ENCODE measurements at places on chromosomes 6 and 20.

DNA sequence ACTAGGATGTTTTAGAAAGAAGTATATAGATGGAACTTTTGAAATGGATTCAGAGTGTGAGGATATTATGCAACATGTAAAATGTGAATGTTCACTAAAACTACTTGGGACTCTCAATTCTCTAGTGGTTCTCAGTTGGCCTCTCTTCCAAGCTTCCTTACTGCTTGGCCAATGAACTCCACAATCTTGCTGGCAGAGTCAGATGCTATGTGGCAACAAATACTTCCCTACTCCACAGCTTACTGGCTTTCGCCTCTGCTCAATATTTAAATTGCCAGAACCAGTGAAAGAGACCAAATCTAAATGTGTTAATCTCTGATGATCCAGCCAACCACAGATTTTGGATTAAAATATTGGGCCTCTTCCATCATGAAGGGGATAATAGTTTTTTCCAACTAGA lies 138.4 kb downstream of the HTR1B start:
- no peak for DNase-seq

DNA sequence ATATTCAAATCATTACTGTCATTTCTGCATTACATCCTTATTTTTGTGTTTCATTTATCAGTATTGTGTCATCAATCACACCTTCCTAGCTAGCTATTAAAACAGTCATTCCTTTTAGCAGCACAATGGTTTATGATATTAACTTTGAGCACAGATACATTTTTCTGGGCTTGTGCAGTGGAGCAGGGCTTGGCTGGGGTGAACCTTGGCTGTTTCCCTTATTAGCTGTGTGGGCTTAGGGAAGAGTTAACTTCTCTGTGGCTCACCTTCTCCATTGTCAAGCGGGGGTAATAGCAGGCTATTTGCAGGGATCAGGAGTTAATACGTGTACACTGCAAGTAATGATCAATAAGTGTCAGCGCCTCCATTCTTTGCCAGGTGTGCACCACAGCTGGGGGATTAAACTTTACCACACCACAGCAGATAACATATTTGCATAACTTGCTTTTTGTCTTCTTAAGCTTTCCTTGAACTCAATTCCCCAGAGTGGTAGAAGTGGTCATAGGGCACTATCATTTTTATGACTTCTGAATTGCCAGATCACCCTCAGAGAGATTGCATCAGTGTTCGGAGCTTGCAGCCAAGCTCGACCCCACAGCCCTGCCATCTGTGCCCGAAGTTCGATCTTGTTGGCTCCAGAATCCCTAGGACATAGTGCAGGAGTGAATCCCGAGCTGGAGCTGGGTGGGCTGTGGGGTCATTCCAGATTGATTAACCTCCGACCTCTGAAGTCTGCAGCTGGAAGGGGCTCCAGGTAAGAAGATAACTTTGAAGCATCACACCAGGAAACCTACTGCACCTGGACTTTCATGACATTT lies 1.5 kb upstream of the PYGB start:
- no peak for DNase-seq

DNA sequence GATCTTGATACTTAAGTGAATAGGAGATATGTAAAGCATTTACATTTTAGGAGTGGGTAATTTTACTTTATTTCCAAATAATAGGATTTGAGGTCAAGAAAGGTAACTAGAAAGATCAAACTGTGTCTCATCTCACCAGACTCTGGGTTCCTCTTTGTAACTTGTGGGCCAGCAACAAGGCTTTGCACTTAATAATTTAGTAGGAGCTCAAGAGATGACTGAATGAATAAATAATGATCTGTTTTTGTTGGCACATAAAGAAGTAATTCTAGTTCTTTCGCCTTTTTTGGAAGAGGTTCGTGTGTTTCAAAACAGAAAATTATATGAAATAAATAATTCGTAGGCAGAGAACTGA lies 67.4 kb upstream of the FABP7 start:
- DNase-seq: no peak

- DNase-seq: no peak
Observed at GRCh38 chr6:106257195-106257594, 68.4 kb downstream of the ATG5 start.

DNA sequence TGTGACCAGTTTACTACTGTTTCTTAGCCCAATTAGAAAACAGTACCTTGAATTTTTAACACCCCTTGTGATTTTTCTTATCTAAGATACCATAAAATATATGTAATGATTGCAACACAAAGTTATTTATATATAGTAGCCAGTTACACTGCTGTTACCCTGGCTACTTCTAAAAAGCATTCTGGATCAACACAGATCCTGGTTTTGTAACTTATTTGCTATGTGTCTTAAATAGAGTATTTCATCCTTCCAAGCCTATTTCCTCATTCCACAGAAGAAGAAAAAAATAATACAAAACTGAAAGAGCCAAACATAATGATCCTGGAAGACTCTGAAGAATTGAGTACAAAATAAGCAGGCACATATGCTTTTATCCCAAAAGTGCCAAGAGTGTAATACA lies 19.0 kb upstream of the GSTA4 start:
- DNase-seq: no peak

- DNase-seq: no peak
Observed at GRCh38 chr6:136499370-136499769, 50.9 kb downstream of the MAP7 start.

DNA sequence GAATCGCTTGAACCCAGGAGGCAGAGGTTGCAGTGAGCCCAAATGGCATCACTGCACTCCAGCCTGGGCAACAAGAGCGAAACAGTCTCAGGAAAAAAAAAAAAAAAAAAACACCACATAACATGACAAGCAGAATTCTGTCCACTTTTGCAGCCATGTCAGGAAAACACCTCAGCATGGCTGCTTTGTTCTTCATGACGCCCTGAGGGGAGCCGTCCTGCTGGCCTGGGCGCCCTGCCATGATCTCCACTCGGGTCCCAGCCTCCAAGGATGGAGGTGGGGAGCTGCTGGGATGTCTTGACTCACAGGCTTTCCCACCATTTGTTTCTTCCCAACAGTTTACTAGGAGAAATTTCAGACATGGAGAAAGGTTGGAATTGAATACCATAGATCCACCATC lies 42.2 kb downstream of the SNX9 start:
- DNase-seq: no peak

- DNase-seq: no peak
Observed at GRCh38 chr6:110853754-110854477, 20.7 kb upstream of the AMD1 start.

DNA sequence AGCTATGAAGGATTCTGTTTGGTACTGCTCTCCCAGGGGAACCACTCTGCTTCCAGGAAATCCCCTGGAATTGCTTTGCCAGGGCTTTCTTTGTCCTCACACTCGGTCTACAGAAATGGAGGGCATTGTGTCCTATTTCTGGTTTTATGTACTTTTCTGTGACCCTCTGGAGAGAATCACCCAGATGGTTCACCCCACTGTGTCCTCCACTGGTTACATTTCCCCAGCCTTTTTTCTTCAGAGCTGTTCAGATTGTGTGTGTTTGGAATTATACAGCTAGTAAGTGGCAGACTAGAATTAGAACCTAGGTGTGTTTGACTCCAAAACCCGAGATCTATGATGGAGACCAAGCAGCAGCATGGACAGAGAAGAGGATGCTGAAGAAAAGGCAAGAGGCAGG lies 80.8 kb downstream of the CD164 start:
- DNase-seq: no peak

GRCh38 chr6:159615918-159616317 lies 77.1 kb downstream of the SOD2 start:
- DNase-seq: no peak

DNA sequence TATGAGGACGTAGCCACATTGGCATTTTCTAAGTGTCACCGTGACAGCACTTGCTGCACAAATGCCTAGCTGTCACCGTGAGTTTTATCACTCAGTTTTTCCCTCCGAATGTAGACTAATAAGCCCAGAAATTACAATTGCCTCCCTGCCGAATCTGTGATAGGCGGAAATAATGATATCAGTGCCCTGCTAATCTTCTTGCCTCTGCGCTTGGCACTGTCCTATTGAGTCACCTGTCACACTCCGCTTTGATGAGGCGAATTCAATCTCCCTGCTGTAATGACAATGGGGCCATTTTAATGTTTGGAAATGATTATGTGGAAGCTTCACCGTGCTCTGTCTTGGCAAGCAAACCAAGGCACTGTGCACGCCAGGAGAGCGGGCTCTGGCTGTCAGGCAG lies 112.8 kb downstream of the LINC00237 start:
- DNase-seq: no peak

- no peak for DNase-seq
Observed at GRCh38 chr6:125357515-125358256, 55.9 kb upstream of the HDDC2 start.

GRCh38 chr20:34994509-34995131 lies 39.0 kb downstream of the MYH7B start:
- no peak for DNase-seq

DNA sequence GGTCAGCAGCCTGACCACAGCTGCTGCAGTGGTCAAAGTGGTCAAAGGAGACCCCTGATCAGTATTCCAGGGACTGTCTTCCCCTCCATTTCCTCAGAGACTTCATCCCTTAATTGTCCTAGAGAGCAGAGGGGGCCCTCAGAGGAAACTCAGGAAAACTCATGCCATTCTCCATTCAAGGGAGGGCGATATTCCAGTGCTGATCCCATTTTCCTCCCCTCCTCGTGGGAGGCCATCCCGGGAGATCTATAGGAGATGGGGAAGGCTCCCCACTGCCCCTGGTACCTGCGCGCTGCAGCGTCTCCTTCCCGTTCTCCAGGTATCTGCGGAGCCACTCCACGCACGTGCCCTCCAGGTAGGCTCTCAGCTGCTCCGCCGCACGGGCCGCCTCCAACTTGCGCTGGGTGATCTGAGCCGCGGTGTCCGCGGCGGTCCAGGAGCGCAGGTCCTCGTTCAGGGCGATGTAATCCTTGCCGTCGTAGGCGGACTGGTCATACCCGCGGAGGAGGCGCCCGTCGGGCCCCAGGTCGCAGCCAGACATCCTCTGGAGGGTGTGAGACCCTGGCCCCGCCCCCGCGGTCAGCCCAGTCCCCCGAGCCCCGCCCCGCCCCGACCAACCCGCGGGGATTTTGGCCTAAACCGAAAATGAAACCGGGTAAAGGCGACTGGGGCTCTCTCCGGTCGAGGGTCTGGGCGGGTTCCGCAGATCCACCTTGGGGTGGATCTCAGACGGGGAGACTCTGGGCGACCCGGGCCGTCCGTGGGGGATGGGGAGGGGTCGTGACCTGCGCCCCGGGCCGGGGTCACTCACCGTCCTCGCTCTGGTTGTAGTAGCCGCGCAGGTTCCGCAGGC lies 878 bp downstream of the HLA-C start:
- DNase-seq: no peak

GRCh38 chr20:32556312-32557184 lies 28.6 kb downstream of the NOL4L start:
- no peak for DNase-seq

DNA sequence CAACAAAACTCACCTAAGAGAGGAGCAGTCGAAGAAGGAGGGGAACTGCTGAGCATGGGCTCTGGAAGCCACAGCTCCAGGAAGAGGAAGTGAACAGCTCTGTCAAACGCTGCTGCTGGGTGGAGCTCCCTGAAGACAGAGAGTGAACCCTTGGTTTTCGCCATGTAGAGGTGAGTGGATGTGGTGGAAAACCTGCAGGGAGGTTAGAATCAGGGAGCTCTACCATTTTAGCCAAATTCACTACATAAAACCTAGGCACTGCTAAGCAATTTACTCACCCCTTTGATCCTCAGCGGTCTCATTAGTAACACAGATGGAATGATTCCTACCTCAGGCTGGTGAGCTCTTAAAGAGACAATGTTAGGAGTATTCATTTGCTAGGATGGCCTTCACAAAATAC lies 19.4 kb upstream of the TFAP2A start:
- DNase-seq: no peak

DNA sequence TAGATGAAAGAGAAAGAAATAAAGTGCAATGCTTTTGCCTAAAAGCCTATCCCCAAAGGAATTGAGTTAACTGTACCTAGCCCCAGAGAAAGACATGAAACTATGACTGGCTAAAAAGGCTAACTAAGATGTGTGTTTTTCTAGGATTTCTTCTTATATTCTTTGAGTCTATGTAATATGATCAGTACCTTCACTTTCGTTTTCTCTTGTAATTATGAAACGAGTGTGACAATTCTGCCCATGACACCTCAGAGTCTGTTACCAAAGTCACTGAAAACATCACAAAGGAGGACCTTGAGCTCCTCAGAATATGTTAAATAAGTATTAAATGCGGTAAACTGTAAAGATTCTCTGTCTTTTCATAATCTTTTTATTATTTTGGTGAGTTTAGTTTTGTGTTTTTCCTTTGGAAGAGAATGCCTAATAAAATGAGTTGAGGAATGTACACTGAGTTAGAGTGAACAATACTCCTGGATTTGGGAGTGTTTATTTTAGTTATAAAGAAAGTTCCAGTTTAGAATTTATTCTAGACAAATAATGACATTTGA lies 141.3 kb downstream of the FUT9 start:
- no peak for DNase-seq

DNA sequence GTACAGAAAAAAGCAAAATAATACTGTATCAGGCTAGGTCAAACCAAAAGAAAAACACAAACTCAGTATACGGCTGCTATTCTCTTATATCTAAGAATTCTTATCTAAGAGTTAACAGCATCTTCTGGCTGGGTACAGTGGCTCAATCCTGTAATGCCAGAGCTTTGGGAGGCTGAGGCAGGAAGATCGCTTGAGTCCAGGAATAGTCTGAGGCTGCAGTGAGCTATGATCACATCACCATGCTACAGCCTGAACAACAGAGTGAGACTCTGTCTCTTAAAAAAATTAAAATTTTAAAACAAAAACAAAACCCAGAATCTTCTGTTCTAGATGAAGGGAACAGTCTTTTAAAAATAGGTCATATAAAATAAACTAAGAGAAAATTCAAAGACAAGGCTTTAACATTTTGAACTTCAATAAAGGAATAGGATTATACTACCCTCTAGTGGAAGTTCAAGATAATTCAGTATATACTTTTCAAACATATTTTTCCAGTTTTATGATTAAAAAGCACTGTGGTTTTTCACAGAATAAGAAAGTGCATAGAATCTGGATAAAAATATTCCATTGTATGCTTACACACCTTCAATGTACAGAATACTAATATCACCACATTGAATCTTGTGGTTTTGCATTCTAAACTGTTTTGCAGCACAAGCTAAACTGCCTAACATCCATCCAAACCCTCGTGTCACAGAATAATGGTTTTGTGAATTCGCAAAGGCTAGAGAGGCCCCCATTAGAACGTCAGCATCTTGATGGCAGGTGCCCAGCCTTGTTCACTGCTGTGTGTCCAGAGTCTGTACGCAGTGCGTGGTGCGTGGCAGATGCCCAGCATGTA lies 39.3 kb downstream of the DTNBP1 start:
- no peak for DNase-seq
